Fibroblast of skin of right biceps (primary cell): ENCODE measurements at places on chromosomes 2 and 18.
A peak's percentile ranks its signal among the peaks of the same experiment; 100 is the strongest.

- no peak for DNase-seq
Measured at GRCh38 chr2:175462246-175462645, 280.7 kb upstream of the ATP5MC3 start.

GRCh38 chr18:24841536-24841935 lies 381.1 kb downstream of the HRH4 start:
- DNase-seq: no peak

GRCh38 chr2:208718828-208719227 lies 312.2 kb downstream of the PTH2R start:
- DNase-seq: no peak

GRCh38 chr2:188003800-188004199 lies 287.9 kb upstream of the GULP1 start:
- DNase-seq: no peak

- peak; percentile 11 for DNase-seq
Measured at GRCh38 chr2:133026536-133027177, 356.7 kb upstream of the LYPD1 start.

- no peak for DNase-seq
Measured at GRCh38 chr18:46393230-46393629, 263.8 kb downstream of the LOXHD1 start.

GRCh38 chr2:78992807-78993517 lies 32.5 kb upstream of the REG3G start:
- no peak for DNase-seq

DNA sequence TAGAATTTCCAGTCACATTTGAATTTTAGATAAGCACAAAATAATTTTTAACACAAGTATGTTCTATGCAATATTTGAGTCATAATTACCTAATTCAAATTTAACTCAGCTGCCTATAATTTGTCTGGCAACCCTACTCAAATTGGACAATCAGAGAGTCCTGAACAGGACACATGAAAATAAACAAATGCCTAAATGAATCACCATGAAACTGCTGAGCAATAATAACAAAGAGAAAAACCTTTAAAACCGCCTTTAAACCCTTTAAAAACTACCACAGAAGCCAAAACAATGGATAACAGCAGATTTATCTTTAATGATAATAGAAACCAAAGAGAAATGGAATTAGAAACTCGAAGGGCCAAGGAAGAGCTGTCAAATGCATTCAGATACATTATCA lies 39.5 kb downstream of the ARL4C start:
- DNase-seq: no peak

DNA sequence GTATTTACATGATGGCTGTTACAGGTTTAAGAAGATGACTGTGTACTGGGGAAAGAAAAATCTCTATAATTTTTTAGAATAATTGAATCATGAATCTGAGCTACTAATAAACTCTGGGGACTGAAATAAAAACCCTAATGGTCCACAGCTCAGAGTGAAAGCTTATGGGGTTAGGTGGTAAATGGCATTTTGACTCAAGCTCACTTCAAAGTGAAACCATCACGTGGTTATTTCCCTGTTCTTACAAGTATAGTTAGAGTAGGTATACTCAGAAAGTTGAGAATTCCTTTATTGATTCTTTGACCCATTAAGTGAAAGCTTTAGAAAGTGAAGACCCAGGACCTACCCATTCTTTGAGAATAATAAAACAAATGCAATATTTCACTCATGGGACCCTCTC lies 626.2 kb upstream of the SETBP1 start:
- no peak for DNase-seq

GRCh38 chr2:158197940-158198339 lies 96.3 kb downstream of the UPP2 start:
- DNase-seq: no peak

DNA sequence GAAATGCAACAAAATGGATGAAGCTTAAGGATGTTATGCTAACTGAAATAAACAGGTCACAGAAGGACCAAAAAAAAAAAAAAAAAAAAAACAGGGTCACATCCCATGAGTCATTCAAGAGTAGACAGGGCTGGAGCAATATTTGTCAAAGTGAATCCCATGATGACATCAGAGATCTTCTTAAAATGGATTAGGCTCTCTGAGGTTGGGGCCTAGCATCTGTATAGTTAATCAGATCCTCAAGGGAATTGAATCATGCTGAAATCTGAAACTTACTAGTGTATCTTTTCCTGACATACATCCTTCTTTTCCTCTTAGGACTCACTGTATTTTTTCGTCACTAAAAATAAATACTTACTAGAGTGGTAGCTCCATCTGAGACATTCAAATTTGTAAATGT lies 380.6 kb upstream of the NXPH2 start:
- DNase-seq: peak; percentile 83

DNA sequence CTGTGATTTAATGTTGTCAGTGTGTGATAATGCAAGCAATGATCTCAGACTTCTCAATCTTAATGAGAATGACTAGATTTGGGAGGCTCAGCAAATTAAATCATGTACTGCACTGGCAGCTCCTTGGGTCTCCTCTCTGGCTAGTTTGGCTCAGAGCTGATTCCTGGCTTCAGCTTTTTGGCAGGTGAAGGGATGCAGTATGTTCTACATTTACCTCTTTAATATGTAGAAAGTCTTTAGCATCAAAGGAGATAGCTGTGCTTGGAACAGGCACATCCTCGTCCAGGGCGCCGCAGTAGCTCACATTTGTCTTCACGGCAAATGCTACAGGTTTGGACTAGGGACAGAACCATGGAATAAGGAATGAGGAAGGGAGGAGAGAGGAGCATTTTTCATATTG lies 52.4 kb upstream of the ARL5A start:
- no peak for DNase-seq

DNA sequence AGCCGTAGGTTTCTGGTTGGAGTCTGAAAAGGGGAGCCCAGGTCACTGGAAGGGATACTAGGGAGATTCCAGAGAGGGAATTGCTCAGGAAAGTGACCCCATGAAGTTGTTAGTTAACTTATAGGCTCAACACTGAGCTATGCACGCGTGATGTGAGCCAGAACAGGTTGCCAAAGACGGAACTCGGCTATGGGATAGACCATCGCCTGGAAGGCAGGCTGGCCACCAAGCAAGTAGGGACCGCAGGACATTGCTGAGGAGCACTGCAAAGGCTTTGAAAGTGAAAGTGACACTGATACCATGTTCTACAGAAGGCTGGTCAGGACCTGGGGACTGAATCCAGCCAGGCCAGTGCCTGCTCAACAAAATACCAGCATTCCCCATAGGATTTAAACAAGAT lies 7.3 kb downstream of the FARP2 start:
- no peak for DNase-seq

GRCh38 chr2:189633392-189633811 lies 27.9 kb upstream of the ASNSD1 start:
- no peak for DNase-seq

GRCh38 chr2:127575185-127575765 lies 39.8 kb downstream of the MYO7B start:
- no peak for DNase-seq

GRCh38 chr2:238505119-238505891 lies 78.6 kb downstream of the ASB1 start:
- DNase-seq: peak; percentile 15

DNA sequence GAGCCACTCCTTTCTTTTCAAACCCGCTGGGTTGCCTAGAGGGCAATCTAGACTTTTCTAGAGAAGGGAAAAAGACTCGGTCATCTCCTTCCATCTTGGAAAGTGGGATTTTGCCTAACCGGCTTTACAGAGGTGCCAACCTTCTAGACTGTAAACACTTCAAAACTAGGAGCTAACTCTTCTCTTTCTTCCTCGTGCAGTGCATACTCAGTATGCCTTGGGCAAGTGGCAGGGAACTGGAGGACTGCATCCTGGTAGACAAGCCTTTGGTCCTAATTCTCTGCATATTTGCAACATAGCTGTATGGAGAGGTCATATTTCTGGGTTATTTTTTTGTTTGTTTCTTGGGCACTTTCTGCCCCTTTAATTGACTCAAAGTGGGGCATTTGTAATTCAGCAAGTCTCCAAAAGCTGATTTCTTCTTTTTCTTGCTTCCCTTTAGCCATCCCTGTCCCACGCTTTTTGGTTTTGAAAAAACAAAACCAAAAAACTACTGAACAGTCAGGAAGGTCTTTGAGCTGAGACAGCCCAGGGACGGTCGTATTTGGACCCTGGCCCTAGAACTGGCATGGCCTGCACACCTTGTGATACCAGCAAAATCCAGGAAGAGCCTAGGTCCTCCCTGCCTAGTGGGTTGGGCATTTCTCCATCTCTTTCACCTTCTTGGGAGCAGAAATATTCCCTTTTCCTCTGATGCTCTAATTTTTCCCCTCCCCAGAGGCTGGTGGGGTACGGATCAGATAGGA lies 5.8 kb upstream of the GATA6 start:
- no peak for DNase-seq

GRCh38 chr2:4130651-4131050 lies 427.3 kb downstream of the DCDC2C start:
- DNase-seq: no peak

DNA sequence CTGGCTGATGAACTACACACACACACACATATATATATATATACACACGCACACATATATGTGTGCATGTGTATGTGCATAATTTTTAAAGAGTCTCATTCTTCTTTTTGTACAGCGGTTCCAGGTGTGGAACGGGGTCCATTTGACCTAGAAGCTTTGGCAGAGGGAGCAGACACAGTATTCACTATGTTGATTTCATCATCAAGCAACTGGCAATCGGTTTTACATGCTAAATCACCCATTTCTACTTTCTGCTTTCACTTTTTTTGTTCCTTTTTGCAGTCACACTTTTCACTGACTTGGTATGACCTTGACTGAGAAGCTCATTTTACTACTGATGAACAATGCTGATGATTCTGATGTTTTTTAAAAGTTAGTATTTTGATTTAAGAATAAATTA lies 63.0 kb upstream of the PGAP1 start:
- DNase-seq: no peak

DNA sequence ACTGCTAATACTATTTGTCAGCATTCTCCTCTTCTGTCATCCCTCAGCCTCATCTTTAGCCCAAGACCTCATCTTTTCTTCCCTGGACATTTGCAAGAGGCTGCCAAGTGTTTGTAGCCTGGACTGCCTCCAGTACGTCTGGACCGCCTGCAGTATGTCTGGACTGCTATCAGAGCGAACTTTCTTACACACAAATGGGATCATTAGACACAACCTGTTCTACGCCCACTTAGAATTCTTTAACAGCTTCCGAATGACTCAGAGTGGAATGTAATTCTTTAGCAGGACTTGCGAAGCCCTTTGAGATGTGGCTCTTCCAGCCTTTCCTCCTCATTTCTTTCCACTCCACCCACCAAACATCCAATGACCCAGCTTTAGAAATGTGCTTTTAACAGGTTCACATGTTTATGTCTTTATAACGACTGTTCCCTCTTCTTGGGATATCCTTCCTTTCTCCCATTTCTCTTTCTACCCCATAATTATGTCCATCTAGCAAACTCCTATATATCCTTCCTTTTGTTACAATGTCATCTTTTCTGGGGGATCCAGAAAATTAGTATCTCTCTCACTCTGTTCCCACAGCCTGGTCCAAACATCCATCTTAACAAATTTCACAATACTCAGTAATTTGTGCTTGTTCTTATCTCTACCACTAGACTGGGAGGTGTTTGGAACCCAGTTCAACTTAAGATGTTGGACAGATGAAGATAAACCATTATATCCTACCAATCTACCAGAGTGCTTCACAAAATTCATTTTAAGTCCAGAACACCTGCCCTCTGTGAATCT lies 171.3 kb upstream of the PGAP1 start:
- DNase-seq: peak; percentile 71

GRCh38 chr2:74831693-74832530 lies 2.0 kb upstream of the HK2 start:
- DNase-seq: peak; percentile 62

- DNase-seq: no peak
Measured at GRCh38 chr2:69535817-69536241, 98.6 kb upstream of the NFU1 start.

DNA sequence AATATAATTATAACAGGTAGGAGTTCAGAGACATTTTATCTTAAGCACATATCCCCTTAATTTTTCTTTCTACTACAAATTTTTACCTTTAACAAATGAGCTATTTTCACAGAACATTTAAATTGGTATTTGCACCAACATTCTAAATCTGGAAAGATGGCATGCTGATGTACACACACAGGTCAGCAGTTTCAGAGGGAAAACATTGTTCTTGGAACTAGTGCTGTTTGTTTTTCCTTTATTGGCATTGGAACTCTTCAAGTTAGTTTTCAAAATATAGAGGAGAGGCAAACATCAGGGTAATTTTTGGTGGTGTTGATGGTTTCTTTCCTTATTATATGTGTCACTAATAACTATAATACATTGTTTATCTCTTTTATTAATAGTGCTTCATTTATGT lies 155.3 kb downstream of the PHLPP1 start:
- DNase-seq: no peak

GRCh38 chr2:145058457-145058856 lies 538.5 kb upstream of the ZEB2 start:
- DNase-seq: no peak

DNA sequence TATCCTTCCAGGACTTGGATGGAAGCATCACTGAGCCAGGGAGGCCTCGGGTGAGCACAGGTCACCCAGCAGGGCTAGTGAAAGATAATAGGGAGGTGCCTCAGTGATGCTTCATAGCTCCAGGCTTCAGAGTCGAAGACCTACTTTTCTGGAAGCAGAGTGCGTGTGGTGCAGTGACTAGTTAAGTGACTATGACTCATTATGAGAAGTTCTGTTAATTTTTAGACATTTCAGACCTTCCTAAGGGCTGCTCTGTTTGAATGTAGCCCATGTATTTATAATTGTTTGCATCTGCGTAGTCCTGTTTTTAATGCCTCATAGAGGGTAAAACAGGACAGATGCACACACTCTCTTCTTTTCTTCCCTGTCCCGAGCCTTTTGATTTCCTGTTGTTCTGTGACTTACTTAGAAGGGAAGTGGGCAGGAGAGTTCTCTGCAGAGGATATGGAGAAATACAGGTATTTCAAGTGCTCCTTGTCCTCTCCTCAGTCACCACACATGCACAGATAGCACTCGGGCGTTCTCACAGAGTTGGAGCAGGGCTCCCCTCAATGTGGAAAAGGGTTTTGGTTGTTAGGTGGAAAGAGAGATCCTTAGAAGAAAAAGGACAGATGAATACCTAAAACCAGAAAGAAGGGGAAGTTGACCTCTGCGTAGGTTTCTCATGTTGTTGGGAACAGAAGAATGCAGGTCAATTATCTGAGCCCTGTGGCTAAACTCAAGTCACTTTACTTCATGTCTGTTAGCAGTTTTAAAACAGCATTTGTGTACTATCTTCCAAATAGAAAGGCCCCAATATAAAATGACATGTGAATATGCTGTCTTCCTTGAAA lies 34.7 kb downstream of the RALB start:
- DNase-seq: peak; percentile 88

GRCh38 chr2:169184074-169184473 lies 114.7 kb downstream of the DHRS9 start:
- DNase-seq: no peak

DNA sequence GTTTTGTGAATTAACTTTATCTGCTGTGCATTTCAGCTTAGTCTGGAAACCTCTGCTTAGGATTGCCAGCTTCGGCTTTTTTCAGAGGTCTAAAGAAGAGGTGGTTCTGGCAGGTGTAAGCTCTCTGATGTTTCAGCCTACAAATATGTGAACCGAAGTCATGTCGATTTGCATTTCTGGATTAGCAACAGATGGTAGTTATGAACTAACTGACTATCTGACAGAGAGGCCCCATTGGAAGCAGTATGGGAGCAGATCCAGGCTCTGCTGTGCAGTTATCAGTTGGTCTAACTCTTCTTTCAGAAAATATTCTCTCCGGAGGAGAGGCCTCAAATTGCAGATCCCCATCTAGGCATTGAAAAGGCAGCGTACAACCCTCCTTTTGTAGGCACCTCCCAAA lies 32.7 kb upstream of the SPRED2 start:
- peak; percentile 51 for DNase-seq

GRCh38 chr2:70733646-70734180 lies 34.3 kb downstream of the ADD2 start:
- no peak for DNase-seq
